Osteocyte (in vitro differentiated cells): ENCODE measurements at places on chromosomes 2 and 18. TPM values are rescaled to one million over a fixed set of nuclear protein-coding genes. Genes with fewer than 3 reads are reported as not detected.

DNA sequence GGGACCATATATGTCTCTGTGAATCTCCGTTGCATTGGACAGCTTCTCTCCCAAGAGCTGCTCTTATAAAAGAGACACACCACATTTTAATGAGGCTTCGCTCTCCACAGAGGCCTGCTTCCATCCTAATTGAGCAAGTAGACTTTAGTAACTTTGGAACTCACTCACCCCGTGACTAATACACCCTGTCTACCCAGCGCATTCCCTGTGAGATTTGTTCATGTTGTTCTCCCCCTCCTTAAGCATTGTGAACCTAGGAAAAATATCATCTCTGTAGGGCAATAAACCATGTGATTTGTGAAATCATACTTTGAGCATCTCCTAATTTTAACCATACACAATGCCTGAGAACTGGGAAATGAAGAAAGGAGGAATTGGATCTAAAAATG lies 56.9 kb downstream of the MCFD2 start:
- DNase-seq: no peak

GRCh38 chr2:138495384-138495783 lies 6.2 kb upstream of the SPOPL start:
- no peak for DNase-seq

The GPR155 gene
- total RNA-seq: 5.2 and 6.2 TPM in 2 replicates

The OR6B3 gene
- not detected in 2 replicates for total RNA-seq

GRCh38 chr2:5978131-5978751 lies 286.1 kb downstream of the SOX11 start:
- DNase-seq: no peak

DNA sequence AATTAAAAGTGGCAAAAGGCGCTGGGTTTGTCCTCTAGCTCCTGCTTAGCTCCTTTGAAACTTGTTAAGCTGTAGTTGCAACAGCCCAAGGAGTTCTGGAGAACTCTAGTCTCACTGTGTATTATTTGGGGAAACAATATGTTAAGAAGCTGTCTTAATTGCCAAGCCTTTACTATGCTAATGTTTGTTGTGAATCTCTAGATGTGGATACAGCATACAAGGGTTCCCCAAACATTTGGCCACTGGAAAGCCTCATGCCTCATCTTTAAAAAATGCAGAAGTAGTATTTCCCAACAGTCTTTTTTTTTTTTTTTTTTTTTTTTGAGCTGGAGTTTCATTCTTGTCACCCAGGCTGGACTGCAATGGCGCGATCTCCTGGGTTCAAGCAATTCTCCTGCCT lies 236.7 kb downstream of the PRKCE start:
- DNase-seq: no peak

- no peak for DNase-seq
These were observed 44.3 kb downstream of the L3MBTL4 start for GRCh38 chr18:6370410-6370809.

DNA sequence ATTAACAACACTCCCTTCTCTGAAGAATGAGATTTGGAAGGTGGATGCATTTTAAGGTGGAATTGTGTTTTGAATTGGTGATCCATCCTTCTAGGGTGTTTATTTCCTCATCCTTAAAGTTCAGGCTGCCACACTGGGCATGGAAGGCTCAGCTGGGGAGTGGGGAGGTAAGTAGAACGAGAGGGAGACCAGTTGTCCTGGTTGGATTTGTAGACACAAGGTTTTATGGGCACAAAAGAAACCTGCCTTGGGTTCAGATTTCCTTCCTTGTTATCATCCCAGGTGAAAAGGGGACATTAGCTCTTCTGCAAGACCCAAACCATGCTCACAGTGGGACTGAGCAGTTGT lies 101.0 kb upstream of the SIX3 start:
- peak; percentile 56 for DNase-seq

DNA sequence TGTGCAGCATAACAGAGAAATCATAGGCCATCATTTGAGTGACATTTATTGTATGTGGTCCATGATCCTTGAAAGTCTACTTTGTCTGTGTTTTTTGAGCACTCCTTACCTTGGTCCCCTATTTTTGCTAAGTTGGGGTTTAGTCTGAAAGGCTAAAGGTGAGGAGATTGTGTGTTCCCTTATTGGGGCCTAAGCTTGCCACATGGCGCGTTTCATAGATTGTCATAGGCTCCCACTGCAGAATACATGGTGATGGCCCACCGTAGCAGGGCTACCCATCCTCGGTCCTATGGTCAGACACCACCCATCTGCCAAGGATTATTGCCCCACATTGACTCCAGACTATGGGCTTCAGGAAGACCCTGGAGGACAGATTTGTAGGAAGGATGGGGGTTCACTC lies 117.0 kb upstream of the ZSWIM2 start:
- DNase-seq: no peak

GRCh38 chr18:62479574-62479973 lies 43.3 kb upstream of the ZCCHC2 start:
- DNase-seq: no peak

- no peak for DNase-seq
These were observed 274.7 kb downstream of the RNF144A start for GRCh38 chr2:7191932-7192331.

- DNase-seq: no peak
These were observed 265.5 kb downstream of the NAPG start for GRCh38 chr18:10791169-10791831.
